ENCODE measurements at places on chromosomes 4 and X.

DNA sequence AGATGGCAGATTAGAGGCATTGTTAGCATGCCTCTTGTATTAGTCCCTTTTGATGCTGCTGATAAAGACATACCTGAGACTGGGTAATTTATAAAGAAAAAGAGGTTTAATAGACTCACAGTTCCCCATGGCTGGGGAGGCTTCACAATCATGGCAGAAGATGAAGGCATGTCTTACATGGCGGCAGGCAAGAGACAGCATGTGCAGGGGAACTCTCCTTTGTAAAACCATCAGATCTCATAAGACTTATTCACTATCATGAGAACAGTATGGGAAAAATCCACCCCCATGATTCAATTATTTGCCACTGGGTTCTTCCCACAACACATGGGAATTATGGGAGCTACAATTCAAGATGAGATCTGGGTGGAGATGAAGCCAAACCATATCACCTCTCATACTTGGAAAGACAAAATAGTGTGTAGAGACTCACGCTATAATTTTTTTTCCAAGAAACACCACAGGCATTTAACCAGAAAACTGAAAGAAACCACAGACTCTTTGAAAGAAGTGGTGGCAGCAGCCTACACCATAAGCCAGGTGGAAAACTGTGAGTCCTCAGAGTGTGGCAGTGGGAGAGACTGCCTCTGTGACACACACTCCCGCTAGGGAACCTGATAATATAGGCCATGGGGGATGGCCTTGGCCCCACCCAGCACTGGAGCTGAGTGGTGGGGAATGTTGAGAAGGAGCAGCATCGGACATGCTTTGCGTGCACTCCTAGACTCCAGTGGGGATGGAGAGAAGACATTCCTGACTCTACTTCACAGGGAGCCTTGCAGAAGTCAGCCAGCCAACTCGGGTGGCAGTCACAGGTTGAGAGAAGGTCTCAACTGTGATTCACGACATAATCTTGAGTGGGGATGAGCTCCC is 51.5 kb downstream of the SLC2A9 start:
- DNase-seq, result no peak

DNA sequence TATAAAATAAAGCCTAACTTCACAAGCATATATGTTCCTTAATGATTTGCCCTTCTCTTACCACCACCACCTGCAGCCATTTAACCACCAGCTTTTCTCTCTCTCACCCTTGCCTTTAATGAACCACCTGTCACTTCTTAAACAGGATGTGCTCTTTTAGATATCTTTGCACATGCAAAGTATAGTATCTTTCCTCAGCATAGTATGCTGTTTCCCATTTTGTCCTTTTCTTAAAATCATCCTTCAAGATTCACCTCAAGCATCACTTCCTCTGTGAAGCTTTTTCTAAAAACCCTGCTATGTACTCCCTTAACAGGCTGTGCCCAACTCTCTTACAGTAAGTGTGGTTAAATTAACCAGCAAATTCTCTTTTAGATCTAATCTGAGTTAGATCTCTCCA is 8.2 kb upstream of the CNOT6L start:
- no peak for DNase-seq

GRCh38 chrX:19924285-19924684 is 36.9 kb upstream of the SH3KBP1 start:
- no peak for DNase-seq

- DNase-seq, result no peak
Observed at GRCh38 chr4:165106518-165106917, 6.1 kb downstream of the TMEM192 start.

DNA sequence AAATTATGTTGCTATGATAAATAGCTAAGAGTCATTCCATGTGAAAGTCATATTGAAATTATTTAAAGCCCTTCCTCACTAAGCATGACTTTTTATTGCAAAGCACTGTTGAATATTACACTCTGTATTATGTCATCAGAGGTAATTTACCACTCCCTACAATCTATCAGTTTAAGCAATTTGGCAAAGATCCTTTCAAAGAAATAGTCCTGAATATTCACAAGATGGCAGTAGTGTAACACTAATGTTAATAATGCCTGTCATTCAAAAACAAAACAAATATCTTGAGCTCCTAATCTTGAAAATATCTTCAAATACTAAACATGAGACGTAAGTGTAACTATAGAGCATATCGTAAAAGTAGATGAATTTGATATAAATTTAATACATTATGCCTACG is 208.6 kb upstream of the TECRL start:
- DNase-seq, result no peak

DNA sequence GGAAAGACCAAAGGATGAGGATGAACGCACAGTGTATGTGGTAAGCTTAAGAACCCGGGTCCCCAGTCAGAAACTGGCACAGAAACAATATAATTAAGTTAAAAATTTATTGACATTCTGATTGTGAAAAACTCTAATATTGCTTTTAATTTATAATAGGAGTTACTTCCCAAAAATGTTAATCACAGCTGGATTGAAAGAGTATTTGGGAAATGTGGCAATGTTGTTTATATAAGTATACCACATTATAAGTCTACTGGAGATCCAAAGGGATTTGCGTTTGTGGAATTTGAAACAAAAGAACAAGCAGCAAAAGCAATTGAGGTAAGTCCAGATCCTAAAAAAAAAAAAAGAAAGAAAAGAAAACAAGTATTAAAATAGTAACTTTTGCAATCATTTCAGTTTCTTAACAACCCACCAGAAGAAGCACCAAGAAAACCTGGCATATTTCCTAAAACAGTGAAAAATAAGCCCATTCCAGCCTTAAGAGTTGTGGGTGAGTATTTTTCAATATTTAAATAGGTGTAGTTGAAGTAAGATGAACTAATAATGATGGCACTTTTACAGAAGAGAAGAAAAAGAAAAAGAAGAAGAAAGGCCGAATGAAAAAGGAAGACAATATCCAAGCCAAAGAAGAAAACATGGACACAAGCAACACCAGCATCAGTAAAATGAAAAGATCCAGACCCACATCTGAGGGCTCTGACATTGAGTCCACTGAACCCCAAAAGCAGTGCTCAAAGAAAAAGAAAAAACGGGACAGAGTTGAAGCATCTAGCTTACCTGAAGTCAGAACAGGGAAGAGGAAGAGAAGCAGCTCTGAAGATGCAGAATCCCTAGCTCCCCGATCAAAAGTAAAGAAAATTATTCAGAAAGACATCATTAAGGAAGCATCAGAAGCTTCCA is 9.9 kb downstream of the LARP7 start:
- DNase-seq, result no peak

DNA sequence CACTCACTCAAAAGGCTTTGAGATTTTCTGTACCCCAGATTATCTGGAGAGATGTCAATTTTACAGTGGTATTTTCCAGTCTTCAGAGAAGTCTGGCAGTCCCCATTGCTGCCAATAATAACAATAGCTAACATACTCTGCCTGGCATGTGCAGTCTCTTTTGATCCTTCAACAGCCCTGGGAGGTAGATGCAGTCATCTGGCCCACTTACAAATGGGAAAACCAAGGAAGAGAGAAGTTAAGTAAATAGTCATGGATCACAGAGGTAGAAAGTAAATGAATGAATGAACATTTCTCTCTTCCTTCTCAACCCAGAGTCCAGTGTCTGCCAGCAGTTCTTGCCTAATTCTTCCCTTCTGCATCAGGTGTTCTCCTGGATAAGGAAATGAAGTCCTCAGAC is 113.0 kb upstream of the EDNRA start:
- no peak for DNase-seq

DNA sequence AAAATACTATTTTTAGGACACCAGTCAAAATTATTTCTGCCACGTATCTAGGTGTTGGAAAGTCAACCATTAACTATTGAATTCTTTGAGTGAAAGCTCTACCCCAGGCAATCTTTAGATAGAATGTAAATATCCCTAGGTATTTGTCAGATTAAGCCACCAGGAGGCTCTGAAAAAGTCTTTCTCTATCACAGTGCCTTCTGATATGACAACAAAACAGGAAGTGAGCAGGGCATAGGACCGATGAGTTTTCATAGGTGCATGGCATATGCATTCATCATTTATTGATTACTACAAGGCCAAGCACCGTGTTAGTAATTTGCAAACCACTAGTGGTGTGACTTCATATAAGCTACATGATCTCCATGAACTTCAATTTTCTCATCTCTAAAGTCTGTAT is 333.6 kb upstream of the F9 start:
- DNase-seq, result no peak

DNA sequence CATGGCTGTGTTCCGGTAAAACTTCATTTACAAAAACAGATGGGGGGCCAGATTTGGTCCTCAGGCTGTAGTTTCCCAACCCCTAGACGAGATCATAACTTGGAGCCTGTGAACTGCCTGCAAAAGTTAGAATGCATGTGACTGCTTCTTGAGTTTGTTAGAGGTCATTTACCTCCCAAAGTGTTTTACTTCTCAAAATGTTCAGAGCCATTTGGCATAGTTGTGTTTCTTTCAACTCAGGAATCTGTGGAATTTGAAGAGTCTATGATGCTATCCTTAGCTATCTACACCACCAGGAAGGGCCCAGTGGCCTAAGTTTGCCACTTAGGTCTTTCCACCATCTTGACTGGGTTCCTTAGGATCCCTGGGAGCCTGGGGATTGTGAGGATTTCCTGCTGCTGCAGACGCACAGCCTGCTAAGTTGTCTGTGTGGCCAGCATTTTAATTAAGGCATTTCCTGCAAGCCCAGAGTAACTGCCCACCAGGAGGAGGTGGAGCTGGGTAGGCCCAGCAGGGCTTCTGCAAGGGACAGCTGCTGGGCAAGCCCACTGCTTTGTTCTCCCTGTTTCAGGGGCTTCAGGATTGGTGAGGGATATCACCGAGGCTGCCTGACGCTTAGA is 53.1 kb downstream of the CCNI start:
- DNase-seq, result no peak

DNA sequence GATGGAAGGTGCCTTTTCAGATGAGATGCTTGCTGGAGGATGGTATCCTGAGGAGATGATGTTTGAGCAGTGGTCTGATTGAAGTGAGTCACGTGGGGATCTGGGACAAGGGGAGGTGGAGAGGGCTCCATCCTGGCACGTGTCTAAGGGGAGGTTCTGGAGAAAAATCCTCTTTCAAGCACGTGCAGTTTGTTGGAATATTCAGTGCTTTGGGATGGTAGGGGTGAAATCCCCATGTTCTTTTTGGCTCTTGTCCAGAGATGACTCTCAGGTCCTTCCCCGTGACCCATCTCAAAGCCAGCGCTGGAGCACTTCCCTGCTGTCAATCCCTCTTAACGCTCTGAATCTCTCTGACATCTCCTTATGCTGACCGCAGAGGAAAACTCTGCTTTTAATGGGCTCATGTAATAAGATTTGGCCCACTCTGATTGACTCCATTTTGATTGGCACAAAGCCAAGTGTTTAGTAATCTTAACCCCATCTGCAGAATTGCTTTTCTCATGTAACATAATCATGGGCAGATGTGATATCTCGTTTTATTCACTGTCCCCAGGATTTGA is 10.8 kb upstream of the KLKB1 start:
- no peak for DNase-seq

- DNase-seq, result no peak
Observed at GRCh38 chr4:142715727-142716126, 130.4 kb downstream of the INPP4B start.

Measured in effector memory CD8-positive, alpha-beta T cell (primary cell).